ENCODE measurements at places on chromosomes 5 and 9.

DNA sequence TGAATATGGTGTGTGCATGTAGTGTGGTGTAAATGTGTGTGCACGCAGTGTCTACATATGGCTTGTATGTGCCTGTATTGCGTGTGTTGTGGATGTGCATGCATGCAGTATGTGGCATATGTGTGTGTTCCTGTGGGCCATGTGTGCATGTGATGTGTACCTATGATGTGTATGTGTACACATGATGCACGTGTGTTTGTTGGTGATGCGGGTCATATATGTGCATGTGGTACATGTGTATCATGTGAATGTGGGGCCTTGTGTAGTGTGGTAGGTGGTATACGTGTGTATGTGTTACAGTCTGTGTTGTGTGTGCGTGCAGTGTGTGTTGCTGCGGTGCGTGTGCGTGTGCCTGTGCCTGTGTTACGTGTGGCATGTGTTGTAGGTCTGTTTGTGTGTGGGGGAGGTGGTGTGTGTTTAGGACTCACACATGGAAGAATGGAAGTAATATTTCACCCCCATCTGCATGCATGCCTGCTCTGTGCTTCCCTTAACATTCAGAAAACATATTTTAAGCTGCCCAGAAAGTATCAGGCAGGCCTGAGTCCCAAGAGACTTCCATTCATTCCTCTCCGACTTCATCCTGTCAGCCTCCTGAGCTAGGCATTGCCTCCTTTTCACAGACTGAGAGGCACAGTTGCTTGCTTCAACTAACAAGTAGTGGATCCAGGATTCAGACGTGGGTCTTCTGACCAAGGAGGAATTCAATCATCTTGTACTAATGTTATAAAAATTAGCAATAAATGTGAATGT lies 55.4 kb upstream of the RUFY1 start:
- DNase-seq: no peak

DNA sequence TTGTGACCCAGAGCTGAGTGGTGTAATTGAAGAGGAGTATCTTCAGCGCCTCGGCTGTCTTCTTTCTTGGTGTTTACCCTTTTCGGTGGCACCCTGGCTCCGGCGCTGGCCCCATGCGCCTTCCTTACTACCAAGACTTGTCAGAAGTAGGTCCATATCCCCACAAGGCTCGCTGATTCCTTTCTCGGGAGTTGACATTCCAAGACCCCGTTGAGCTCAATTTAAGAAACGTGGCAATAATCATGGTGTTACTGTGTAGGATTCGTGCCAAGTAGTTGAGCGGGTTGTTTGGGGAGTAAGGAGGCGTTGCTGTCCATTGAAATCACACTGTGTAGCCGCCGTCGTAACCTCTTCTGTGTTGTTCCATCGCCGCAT lies 795 bp downstream of the NDUFAF2 start:
- peak; percentile 60 for DNase-seq

- DNase-seq: no peak
These were observed 21.9 kb downstream of the NEK6 start for GRCh38 chr9:124279531-124280175.

DNA sequence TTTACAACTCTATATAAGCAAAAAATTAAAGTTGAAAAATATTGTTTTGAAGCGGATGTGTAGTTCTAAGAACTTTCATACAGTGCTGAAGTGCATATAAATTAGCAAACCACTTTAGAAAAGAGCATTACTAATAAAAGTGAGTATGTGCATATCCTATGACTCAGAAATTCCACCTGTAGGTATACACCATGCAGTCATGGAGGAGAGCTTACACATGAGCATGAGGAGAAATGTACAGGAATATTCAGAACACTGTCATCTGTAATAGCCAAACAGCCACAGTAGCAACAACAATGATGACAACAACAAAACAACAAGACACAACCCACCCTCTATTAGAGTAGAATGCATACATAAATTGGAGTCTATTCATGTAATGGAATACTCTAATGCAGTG lies 138.2 kb upstream of the ARRDC3 start:
- DNase-seq: peak; percentile 28

DNA sequence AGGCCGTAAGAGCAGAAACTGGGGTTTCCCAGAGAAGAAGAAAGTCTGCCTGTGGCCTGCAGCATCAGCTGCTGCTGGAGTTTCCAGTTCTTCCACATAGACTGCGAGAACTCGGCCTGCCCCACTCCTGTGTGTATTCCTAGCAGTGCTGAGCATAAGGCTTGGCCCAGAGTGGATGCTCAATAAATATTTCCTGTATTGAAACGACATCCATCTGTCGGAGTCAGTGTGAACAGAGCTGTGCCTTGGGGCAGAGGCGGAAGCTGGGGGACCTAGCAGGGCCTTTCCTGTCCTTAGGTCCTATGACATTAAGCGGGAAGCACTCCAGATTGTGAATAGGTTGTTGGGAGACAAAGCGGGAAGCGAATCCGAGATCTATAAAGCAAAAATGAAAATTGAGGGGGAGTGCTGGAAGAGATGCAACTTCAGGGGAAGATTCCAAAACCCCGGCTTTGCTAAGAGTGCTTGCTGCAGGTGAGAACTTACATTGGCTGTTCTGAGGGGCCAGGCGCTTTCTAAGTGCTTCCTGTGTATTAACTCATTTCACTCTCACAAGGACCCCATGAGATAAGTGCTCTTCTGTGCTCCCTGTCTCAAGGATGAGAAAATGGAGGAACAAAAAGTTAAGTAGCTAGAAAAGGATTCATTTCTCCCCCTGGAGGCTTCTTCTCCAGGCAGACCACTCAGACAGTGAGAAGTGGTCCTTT lies 76.1 kb upstream of the CXCL14 start:
- DNase-seq: no peak

GRCh38 chr5:64773533-64773932 lies 4.8 kb downstream of the CWC27 start:
- no peak for DNase-seq

GRCh38 chr5:126052120-126052519 lies 371.1 kb upstream of the GRAMD2B start:
- no peak for DNase-seq

DNA sequence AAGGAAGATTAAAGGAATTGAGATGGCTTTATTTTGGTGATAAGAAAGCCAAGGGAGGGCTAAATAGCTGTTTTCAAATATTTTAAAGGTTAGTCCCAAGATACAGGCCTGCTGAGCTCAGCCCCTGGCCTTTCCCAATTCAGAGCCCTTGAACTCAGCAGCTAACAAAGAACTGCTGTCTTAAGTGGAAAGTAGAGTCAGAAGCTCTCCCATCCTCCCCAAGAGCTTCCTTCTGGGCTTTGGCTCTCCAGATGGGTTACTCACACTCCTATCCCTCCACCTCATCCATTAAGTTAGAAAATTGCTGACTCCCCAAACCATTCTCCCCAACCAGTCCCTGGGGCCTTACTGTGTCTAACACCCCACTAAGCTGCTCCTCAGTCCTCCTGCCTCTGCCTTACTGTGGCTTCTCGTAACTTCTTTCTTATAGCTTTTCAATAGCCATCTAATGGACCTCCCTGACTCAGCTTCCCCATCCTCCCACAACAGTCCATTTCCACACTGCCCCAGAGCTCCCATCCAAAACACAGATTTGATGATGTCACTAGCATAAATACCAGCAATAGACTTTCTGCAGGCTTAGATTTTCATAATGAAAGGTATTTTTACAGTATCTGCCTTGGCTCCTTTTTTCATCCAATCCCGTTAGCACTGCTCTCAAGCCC lies 239.1 kb downstream of the ENC1 start:
- no peak for DNase-seq

DNA sequence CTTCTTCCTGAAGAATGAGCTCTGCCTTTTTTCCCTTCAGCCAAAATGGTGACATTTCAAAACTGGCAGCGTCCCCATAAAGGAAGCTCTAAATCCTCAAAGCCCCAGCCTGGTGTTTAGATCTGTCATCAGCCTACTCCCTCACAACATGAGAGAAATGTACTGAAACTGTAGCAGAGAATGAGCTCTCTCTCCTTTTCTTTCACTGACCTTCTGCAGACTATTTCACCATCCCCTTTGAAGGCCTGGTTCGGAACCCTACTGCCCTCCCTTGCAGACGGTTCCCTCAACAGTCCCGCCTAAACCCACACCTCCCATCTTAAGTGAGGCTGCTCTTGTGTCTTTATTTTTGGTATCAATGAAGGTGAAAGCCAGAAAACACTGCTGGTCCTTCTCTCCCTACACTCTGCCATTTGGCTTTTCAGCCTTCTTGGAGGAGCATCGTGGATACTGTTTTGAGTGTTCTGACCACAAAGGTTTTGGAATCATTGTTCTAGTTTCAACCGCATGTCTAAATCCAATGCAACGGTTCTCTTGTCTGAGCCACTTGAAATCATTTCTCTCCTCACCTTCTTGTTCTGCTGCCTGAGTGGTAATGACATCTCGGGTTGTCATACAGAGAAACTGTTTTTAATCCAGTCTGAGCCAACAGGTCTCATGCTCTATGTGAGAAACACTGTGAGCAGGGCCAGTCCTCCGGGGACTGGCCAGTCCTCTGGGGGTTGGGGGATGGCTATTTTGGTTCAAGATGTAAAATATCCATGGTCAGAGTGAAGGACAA lies 39.0 kb downstream of the ITK start:
- no peak for DNase-seq

GRCh38 chr9:84822589-84823233 lies 153.2 kb downstream of the NTRK2 start:
- DNase-seq: no peak

- DNase-seq: no peak
These were observed 82.6 kb downstream of the KIAA1958 start for GRCh38 chr9:112569186-112569585.

- DNase-seq: no peak
These were observed 103.5 kb downstream of the ACER2 start for GRCh38 chr9:19512103-19512832.

- peak; percentile 64 for DNase-seq
These were observed 104.2 kb downstream of the PPARGC1B start for GRCh38 chr5:149834246-149834855.

- no peak for DNase-seq
These were observed 1318.3 kb upstream of the DMAC1 start for GRCh38 chr9:9117866-9118265.

- DNase-seq: no peak
These were observed 2.3 kb downstream of the ZFAND5 start for GRCh38 chr9:72362680-72363139.

DNA sequence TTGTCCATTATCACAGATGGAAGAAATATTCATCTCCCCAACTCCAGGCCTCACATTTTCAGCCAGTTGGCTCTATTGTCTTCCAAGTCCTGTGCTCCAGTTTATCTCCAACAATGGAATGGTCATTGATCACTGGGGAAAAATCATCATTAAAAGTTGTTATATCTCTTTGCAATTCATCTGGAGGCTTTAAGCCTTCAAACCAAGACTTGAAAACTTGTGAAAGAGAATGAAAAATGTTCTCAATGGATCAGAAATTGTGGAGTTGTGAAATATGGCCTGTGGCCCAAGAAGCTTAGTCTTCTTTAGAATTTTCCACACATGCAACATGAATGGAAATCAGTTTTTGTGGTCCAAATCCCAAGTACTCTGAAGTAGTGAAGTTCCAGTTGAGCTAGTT lies 569.6 kb downstream of the EBF1 start:
- no peak for DNase-seq

DNA sequence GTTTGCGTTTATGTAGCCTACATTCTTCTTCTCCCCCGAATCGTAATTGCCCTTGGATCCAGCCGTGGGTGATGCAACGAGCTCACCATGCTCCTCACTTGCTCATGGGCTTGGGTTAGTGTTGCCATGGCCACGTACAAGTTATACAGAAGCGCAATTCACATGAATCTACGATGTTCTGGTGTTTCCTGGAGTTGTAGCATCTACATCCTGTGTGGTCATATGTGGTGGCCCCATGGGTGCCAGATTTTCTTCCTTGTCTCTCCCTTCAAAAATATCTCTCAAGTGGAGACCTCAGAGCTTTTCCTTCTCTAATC lies 115.3 kb downstream of the TLE4 start:
- no peak for DNase-seq

DNA sequence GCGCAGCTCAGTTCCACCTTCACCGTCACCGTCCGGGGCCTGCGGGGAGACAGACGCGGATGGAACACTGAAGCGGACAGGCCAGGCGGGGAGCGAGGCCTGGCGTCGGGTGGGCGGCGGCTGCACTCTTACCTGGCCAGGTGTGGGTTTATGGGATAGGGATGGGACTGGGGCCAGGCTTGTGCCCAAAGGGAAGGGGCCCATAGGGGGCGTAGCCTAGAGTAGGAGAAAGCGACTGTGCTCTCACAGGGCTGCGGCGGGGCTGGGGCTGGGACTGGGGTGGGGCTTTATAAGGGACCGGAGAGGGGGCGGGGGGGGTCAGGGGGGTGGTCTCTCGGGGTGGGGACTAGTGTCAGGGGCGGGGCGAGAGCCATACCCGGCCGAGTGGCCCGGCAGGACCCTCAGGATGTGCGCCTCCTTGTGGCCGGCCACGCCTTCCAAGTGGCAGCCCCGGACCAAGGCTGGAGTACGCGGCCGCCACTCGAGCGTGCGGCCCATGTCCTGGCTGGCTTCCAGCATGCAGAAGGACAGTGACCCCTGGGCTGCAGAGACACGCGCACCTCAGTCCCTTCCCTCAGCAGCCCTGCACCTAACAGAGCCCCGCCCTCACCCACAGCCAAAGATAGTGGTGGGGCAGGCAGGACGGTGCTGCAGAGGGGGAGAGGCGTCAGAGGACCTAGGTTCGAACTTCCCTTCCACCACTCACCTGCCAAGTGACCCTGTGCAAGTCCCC lies 22.8 kb downstream of the FPGS start:
- no peak for DNase-seq
